ENCODE measurements at places on chromosomes 11 and 22.

DNA sequence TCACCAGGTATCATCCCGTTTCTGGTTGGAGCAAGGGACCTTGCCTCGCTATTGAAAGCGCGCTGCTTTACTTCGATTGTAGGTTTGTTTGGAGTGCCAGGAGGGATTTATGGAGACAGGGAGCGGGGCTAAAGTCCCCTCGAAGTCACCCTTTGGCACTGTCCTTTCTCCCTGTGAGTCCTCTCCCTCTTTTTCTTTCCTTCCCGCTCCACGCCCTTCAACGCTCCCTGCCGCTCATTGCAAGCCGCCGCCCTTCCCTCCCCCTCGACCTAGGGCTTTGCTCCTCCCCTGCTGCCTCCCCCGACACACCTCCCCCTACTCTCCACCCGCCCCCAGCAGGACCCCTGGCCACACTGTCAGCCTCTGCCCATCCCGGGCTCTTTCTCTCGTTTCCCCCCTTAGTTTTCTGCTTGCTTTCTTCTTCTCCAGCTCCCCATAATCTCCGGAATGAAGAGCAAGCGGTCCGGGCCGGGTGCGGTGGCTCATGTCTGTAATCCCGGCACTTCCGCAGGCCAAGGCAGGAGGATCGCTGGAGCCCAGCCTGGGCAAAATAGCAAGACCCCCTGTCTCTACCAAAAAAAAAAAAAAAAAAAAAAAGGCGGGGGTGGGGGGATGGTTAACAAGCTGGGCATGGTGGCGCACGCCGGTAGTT lies 41.0 kb downstream of the AHNAK start:
- DNase-seq: no peak

- DNase-seq: no peak
Observed at GRCh38 chr11:105456950-105457349, 152.9 kb upstream of the GRIA4 start.

DNA sequence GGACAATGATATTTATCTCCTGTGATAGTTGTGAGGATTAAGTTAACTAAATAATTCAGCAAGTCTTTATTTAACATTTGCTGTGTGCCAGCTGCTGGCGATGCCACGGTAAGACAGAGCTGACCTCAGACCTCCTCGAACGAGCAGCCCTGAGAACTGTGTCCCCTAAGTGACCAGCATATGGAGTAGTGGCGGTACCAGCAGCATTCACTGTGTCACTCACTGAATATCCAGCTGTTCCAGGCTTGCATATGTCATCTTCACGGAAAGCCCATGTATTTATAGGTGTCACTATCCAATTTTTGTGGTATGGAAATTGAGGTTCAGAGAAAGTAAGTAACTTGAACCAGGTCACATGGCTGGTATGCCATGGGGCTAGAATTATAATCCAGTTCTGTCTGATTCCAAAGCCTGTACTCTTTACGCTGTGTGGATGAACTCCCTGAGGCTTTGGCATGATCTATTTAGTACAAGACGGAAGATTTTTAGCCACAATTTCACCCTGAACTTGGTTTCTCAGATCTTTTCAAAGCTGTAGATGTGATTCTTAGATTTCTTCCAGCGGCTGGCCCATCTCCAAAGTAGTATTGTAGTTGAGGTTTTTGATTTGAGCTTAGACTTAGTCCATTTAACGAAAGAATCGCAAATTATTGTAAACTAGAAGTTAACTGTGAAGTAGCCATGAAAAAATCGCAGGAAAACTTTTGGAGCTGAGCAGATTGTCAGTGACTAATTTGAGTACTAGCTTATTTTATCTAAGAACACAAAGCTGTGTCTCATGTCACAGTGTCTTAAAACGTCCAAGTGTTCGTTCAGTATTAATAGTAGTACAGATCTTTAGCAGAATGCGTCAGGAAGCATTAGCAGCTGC lies 49.4 kb upstream of the MYO18B start:
- no peak for DNase-seq

DNA sequence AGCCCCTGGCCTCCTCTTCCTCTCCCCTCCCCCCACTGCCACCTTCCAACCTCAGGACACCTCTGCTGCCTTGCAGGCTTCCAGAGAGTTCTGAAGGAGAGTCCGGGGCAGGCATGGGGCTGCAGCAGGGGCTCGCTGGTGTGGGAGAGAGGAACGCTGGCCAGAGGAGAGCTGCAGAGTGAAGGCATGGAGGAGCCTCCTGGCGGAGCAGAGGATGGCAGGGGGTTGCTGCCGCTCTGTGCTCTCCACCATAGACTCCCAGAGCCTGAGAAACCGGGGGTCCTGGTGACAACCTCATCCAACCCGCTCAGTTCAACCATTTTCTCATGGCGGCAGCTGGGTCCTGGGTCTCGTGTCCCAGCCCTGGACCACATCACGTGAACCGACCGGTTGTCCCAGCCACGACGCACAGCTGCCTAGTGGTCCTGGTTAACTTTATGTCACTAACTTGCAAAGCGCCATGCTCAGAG lies 17.5 kb downstream of the MRGPRG start:
- no peak for DNase-seq

- peak; percentile 28 for DNase-seq
Observed at GRCh38 chr11:18650859-18651557, 16.9 kb upstream of the SPTY2D1 start.

- DNase-seq: no peak
Observed at GRCh38 chr11:40188848-40189247, 1270.6 kb downstream of the LRRC4C start.

DNA sequence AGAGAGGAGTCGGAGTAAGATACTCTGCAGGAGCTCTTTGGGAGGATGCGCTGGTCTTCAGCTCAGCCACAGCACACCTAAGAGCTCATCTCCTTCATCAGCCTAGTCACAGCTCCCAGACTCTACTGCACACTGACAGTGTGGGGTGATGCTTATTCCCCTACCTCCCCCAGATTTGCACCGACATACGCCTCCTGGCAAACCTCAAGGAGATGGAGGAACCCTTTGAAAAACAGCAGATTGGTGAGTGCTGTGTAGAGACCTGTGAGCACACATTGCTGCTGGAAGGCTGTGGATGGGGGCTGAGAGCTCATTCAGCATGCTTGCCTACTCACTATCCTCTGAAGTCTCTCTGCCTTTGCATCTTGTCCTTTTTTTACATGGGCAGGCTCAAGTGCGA lies 9.3 kb upstream of the SGSM3 start:
- DNase-seq: no peak

DNA sequence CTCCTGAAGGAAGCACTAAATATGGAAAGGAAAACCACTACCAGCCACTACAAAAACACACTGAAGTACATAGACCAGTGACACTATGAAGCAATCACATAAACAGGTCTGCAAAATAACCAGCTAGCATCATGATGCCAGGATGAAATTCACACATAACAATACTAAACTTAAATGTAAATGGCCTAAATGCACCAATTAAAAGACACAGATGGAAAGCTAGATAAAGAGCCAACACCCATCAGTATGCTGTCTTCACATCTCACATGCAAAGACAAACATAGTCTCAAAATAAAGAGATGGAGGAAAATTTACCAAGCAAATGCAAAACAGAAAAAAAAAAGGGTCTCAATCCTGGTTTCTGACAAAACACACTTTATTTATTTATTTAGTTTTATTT lies 171.7 kb downstream of the TTC28 start:
- no peak for DNase-seq

DNA sequence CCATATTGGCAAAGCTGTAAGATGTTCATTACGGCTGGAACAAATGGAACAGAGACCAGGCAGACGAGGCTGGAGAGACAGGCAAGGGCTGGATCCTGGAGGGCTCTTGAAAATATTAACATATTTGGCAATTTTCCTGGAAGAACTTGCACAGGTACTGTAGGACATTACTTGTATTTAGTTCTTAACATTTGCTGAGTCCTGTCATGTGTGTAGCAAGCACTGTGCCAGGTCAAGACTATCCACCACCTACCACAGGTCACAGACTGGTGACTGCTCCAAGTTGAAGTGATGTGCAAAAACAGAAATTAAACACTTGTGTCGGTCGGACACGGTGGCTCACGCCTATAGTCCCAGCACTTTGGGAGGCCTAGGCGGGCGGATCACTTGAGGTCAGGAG lies 58.7 kb upstream of the TNRC6B start:
- no peak for DNase-seq

- no peak for DNase-seq
Observed at GRCh38 chr11:22635689-22636088, 10.1 kb upstream of the FANCF start.

GRCh38 chr22:49373801-49374226 lies 453.9 kb downstream of the BRD1 start:
- no peak for DNase-seq

DNA sequence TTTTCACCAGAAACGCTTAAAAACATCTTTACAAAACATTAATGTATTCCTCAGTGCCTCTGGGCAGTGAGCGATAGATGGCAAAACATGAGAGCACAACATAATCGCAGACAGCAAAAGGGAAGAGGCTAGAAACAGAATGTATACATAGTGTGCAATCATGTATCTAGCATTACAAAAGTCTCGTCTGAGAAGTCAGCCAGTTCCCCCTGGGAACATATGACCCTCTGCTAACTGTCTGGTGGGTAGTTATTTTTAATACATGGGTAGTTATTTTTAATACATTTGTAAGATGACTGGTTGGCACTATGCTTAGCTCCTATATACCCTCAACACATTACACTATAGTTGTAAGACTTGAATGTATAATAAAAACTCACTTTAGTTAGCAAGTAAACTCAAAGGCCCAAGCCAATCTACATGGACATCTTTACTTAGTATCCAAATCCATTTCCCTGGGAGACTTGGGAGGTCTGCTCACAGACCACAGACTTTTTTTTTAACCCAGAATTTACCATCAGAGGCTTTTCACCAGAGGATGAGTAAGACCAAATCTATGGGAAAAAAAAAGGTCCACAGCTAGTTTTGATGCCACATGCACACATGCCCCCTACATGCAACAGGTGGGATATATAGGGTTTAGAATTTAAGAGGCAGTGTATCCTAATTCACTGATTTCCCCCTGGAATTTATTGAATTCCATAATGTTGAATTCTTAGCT lies 71.7 kb downstream of the AMBRA1 start:
- no peak for DNase-seq

GRCh38 chr22:50528682-50529415 lies 963 bp downstream of the TYMP start:
- DNase-seq: no peak

GRCh38 chr11:79525257-79525656 lies 84.4 kb upstream of the TENM4 start:
- no peak for DNase-seq

DNA sequence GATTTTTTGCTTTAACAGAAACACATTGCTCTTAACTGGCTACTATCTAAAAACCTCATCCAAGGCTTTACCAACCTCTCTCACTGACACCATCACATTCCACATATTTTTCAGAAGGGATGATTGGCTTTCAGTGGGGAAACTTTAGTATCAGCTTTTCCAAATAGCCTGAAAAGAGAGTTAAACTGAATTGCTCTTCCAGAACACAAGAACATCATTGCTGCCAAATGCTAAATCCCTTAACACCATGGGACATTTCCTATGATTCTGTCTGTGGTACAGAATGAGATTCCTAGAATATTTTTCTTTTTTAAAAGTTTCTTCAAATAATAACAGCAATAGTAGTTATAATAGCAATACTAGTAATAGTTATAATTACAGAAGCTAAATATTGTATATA lies 45.4 kb downstream of the SOX6 start:
- no peak for DNase-seq

- no peak for DNase-seq
Observed at GRCh38 chr11:46471943-46472661, 80.5 kb upstream of the CHRM4 start.

- no peak for DNase-seq
Observed at GRCh38 chr22:50544746-50545253, 899 bp upstream of the KLHDC7B start.

DNA sequence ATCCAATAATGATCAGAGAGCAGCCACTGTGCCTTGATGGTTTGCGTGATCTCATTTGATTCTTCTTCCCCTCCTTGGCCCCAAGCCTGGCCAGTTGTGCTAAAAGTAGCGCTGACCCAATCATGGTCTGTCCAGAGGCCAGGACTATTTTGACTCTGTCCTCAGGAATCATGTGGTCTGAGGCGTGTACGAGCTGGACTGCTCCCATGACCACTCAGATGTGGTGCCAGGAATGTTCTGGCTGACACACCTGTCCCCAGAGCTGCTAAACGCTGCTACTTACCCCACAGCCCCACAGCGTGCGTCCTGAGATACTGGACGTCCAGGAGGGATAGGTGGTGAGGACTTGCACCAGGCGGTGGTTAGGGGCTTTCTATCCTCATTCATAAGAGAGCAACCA lies 70.5 kb downstream of the FEZ1 start:
- no peak for DNase-seq

- DNase-seq: peak; percentile 1
Observed at GRCh38 chr11:100866453-100866852, 179.4 kb downstream of the ARHGAP42 start.

DNA sequence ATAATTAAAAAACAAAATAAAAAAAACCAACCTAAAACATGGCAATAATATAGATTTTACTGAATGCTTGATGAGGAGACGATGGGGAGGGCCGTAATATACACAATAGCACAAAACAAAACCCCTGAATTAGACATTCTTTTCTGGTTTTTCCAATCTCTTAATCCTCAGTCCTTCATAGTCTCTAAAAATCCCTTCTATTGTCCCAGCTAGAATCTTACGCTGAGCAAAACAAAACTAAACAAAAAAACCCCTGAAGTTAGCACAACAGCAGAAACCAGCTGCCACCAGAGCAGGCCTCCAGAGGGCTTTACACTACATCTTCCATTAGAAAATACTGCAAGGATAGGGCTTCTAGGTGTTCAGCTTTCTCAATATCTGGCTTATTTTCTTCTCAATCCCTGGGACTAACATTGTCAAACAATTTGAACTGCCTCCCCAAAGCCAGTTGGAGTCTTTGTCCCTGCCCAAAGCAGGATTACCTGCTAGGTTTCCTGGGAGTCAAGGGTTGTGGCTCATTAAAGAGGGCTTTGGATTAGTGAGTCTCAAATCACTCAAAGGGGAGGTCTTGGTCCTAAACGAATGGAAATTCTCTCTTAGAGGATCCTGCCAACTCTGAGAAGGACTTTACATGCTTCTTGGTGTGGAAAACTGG lies 2.1 kb upstream of the RNF26 start:
- DNase-seq: no peak

GRCh38 chr22:46293577-46294260 lies 3.0 kb upstream of the GTSE1 start:
- DNase-seq: no peak

DNA sequence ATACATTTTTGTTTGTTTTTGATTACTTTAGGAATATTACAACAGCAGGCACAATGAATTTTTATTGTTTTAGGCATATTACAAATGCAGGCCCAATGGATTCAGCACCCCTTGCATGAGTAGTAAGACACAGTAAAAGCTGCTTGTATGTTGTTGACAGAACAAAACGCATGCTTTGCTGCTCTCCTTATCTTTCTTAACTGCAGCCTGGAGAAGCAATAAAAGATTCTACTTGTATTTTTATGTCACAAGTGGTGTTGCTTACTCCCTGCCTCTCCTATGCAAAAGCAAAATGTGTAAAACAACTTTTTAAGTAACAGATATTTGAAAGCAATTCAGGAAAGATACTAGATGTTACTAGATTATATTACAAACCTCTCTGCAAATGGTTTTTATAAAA lies 73.9 kb downstream of the TRPC6 start:
- no peak for DNase-seq

- no peak for DNase-seq
Observed at GRCh38 chr22:30806391-30806861, 111.8 kb downstream of the OSBP2 start.
